ENCODE measurements at places on chromosomes 5 and 9.

GRCh38 chr9:106307670-106308069 is 555.3 kb upstream of the ZNF462 start:
- DNase-seq = no peak

GRCh38 chr5:98455665-98456064 is 317.8 kb upstream of the RGMB start:
- DNase-seq = no peak

DNA sequence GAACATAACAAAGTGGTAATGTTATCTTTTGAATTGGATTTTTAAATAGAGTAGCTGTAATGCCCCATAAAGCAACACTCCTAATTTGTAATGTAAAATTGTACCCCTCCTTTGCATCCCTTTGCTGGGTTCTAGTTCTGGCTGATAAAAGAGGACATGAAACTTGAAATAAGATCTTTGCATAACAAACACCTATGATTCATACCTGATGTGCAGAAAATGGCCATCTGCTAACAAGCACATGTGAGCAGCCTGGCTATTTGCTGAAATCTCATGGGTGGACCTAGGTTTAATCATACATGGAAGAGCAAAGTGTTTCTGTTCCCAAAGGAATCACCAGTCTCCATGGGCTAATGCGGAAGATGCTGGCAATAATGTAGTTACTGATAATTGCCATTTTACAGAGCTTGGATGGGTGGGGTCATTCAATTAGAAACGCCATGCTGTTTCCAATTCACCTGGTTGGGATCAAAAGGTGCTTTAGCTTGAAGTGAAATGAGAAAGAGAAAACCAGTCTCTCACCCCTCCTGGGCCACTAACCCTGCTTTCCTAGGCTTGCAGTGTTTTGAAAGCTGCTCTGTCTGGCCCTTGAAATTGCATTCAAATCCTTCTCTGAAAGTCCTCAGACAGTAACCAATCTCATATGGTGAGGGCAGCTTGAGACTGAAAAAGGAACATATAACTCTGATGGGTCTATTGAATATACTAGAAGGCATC is 585.1 kb downstream of the TLE4 start:
- no peak for DNase-seq

- DNase-seq = no peak
Observed at GRCh38 chr5:129438322-129438721, 21.8 kb upstream of the ADAMTS19 start.

DNA sequence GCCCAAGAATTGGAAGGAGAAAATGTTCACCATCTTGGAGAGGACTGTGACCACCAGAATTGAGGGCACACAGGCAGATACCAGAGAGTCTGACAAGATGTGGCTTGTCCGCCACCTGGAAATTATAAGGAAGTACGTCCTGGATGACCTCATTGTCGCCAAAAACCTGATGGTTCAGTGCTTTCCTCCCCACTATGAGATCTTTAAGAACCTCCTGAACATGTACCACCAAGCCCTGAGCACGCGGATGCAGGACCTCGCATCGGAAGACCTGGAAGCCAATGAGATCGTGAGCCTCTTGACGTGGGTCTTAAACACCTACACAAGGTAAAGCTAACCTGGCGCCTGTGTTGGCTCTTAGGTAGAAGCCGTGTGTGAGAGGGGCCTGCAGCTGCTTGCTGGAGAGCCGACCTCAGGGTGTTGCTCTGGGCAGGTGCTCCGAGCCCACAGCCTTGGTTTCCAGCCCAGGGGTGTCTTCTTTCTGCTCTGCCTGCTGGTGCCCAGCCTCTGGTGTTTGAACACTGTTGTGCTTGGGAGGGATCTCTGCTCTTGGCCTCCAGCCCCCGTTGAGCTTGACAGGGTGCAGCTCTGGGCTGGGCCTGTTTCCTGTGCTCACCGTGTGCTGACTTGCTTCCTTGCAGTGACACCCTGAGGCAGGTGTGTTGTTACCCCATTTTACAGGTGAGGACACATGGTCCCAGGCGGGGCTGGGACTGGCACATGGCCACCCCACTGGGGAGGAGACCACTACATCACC is 10.9 kb downstream of the EXOC3 start:
- DNase-seq = no peak

GRCh38 chr9:33022755-33023154 is 2.3 kb upstream of the DNAJA1 start:
- no peak for DNase-seq

DNA sequence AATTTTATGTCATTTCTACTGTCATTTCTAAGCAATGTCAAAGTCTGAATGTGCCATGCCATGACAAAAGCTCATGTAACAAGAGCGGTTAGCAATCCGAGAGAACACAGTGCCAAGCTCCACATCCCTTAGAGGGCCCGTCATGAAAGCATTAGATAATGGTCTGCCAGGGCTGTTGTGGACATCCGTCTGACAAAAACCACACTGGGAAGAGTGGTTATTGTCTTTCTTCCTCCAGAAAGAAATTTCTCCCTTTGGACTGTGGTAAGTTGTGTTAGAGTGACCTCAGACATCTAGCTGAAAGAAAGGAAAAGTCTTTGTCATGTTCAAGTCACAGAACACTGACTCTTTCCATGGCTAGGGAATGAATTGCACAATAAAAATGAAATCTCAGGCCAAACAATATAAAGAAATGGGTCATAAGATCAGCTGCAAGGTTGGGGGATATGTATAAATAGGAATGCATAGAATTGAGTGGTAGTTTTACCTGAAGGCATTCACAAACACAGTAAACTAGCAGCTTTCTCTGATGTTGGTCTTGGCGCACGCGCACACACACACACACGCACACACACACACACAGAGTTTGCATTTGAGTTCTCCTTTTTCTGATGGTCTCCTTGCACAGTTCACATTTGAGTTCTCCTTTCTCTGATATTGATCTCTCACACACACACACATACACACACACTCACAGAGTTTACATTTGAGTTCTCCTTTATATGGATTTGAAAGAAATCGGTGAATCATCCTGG is 5.3 kb downstream of the SLC1A3 start:
- DNase-seq = no peak

DNA sequence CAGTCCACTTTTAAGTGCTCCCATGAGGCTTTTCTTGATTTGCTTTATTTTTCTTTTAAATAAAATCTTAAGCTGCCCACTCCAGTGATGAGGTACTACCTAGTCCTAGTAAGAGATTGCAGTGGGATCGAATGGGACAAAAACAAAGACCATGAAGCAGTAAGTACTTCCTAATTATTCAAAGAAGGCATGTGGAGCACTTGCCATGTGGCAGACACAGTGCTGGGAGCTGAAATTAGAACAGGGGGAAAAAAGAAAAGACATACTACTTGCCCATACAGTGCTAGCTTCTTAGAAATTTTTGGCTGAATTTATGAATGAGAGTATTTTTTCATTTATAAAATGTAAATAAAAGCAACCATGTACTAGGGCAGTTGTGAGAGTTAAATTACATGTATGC is 239.9 kb upstream of the TNC start:
- DNase-seq = no peak

DNA sequence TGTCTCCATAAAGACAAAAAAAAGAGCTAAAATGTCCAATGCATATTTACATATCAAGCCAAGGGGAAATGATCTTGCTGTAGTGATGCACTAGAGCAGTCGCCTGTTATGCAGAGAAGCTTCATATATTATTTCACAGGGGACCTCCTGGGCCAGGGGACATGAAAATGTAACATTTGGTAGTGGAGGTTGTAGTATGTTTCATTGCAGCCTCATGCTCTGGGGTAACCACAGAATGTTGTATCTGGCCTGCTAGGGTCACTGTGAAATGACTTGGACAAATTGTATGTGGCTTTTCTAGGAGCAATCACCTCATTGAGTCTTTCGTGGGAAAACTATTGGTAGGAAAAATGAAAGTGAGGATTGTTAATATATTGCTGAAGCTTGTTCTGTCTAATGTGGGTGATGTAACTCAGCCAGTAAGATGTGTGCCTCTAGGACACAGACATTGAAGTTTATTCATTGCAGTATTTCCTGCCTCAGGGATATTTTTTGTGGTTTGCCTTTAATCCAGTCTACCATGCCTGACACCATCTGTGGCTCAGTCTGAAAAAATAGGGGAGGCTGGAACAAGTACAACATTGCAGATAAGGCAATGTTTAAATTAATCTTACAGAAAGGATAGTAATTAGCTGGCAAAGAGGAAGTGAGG is 430.8 kb upstream of the TNC start:
- DNase-seq = no peak

GRCh38 chr5:34652466-34652865 is 3.7 kb upstream of the RAI14 start:
- no peak for DNase-seq

DNA sequence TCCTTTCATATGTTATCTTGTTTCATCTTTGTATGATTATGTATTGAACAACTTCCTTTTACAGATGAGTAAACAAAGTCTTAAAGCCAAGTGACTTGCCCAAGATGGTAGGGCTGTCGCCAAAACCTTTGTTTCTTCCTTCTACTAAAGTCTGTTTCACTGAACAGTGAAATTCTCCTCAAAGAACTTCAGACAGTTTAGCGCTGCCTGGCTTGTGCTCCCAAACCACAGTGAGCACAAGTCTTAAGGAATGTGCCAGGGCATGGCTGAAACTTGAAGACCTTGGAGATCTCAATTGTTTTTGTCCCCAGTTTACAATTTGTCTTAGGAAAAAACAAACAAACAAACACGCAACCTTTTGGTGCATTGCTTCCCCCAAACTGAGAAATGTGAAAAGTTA is 273.5 kb downstream of the CRB2 start:
- DNase-seq = no peak

- no peak for DNase-seq
Observed at GRCh38 chr5:173868096-173868880, 19.9 kb upstream of the CPEB4 start.

GRCh38 chr5:95822542-95823181 is at the start of gene GLRX:
Gene GLRX, minus strand, starts transcription at chr5:95822726. Its CDS starts 64 bp downstream, at chr5:95822662.
- DNase-seq = peak; percentile 47

- DNase-seq = no peak
Observed at GRCh38 chr9:69582018-69582417, 90.2 kb downstream of the APBA1 start.

- DNase-seq = no peak
Observed at GRCh38 chr5:75469017-75469416, 42.4 kb downstream of the CERT1 start.

DNA sequence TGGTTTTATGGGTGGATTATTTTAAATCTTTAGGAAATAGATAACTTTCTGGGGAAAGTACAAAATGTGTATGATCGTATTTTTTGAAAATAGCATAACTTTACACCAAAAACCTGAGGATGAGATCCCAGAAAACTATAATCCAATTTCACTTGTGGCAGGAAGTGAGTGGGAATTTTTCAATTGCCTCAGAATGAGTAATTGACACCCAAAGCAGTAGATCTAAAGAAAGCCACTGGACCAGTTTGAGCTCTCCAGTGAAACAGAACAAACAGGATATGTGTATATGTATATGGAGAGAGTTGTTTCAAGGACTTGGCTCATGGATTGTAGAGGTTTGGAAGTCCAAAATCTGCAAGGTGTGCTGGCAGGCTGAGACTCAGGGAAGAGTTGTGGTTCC is 109.2 kb upstream of the SHB start:
- no peak for DNase-seq

- DNase-seq = no peak
Observed at GRCh38 chr5:155514105-155514563, 500.6 kb downstream of the KIF4B start.

- DNase-seq = no peak
Observed at GRCh38 chr5:178120607-178121357, 7.5 kb downstream of the N4BP3 start.

GRCh38 chr5:142445266-142445665 is 120.4 kb upstream of the SPRY4 start:
- DNase-seq = no peak

DNA sequence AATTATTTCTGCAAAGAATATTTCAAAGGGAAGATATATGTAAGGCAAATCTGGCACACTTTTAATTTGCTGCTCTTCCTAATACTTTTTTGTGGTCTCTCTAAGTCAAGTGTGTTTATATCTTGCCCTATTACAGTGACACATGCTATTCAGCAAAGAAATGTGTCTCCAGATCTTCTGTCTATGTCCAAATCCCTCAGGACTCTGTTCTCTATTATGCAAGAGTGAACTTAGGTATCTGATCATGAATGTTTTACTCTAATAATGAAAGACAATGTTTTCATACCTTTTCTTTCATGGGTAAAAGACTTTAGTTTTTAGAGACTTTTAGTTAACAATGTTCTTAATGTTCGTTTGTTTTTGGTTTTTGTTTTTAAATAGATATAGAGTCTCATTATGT is 255.4 kb upstream of the DAB2 start:
- DNase-seq = no peak

DNA sequence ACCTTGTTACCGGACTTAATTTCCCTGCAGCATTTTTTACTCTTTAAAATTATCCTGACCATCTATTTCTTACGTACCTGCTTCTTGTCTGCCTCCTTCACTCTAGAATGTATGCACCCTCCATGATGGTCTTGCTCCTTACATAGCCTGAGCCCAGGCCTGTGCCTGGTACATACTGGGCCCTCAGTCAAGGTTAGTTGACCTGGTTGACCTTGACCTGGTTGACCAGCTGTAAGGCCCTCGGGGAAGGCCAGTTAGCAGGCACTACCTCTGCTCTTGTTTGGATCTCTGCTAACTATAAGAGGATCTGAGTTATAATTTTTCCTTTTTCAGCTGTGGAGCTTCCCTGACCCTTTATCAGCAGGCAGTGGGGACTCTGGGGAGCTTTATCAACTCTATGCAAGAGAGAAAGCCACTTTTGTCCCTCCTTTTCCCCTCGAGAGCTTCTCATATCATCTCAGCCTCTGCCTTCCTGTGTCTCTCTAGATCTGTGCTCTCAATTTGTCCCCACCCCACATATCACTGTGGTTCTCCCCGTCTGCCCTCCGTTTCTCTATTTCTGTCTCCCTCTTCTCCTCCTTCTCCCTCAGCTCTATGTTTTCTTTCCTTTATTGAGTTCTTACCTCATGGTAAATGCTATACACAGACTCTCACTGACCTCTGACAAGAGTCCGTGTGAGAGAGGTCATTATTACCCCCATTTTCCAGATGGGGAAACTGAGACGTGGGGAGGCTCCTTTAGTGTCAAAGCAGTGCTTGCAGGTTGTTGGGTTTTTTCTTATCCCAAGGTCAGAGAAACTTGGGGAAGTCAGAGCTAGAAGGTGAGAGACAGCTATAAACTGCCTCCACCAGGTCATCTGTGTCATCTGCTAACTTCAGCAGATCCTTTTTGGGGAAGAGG is 28.6 kb downstream of the SPRY4 start:
- no peak for DNase-seq

- DNase-seq = no peak
Observed at GRCh38 chr5:176877793-176878331, 21.3 kb downstream of the HK3 start.

GRCh38 chr9:132973166-132973565 is 5.3 kb upstream of the GFI1B start:
- DNase-seq = no peak

DNA sequence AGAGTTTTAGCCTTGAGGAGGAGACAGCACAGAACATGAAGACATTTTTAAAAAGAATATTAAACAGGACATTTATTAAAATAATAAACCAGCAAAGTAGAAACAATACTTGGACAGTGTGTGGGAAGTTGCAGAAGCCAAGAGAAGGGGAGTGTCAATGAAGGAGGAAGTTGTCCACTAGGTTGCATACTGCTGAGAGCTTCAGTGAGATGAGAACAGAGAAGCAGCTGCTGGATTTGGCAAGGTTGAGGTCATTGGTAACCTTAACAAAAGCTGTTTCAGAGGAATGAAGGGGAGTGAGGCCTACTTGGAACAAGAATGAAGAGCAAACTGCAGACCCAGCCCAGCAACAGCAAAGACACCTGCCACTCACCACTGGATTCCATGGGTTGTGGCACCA is 11.4 kb downstream of the BHMT start:
- no peak for DNase-seq

- DNase-seq = no peak
Observed at GRCh38 chr5:116360008-116360853, 214.4 kb downstream of the SEMA6A start.

GRCh38 chr9:113387560-113388230 is 10.9 kb upstream of the HDHD3 start:
- DNase-seq = no peak

Data from amygdala (tissue), 56 donors.